ENCODE measurements at places on chromosomes 6 and 20.

DNA sequence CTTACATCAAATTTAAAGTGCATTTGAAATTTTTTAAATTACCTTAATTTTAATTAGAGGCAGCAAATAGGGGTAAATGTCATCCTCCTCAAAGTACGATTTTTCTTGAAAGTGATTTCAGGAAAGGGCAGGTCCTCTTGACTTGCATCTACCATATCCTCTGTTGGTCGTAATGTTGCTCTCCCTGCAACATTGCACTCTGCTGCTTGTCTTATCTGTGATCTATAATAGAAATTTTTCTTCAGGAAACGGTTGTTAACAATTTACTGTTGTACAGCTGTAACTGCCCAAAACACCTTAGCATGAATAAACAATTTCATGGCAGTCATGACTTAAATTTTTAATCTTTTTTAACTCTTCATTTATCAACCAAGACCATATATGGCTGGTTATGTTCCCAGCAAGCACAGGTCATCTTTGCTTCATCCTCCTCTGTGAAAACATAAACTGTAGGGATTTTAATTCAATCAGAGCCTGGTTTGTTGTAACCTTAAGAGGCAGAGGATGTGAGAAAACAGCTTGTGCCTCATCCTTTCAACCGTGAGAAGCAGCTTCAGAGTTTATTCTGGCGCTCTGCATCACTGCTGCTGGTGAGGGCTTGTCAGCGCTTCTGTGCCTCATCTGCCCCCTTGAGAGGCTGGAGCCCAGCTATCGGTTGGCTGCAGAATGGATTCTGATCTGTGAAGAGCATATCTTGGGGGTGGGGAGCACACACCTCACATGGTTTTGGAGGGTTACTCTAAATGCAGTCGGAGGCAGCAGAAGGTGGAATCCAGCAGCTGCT lies 56.0 kb downstream of the CTNNBL1 start:
- no peak for DNase-seq

- DNase-seq, result no peak
These were observed 42.9 kb downstream of the BCAS4 start for GRCh38 chr20:50837532-50838321.

- DNase-seq, result no peak
These were observed 16.2 kb downstream of the GABRR2 start for GRCh38 chr6:89298680-89299465.

- no peak for DNase-seq
These were observed 164.1 kb downstream of the SYNDIG1 start for GRCh38 chr20:24633521-24633920.

DNA sequence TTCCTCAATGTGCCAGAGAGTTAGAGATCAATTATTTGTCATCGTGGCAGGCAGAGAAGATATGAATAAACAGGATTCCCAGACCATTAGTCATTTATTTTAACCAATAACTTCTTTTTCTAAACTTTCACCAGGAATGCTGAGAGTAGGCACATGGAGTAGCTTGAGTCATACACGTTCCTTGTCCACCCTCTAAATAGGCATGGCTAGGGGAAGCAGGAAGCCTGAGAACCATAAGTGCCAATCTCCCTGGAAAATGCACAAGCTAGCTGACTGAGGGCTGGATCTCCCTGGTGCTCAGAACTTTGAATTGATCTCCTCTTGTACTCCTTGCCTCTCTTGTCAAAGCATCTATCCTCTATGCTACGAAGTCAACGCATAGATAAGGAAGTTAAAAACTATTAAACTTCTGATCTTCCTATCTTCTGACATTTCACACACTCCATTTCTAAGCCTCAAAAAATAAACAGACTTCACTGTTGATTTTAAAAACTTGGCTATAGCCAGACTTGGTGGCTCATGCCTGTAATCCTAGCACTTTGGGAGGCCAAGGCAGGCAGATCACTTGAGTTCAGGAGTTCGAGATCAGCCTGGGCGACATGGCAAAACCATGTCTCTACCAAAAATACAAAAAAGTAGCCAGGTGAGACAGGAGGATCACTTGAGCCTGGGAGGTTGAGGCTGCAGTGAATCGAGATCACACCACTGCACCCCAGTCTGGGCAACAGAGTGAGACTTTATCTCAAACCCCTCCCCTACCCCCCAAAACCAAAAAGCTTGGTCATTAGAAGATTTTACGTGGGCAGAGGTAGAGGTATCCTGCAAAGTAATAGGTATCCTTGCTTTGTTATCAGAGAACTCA lies 11.8 kb downstream of the ADTRP start:
- DNase-seq, result no peak

DNA sequence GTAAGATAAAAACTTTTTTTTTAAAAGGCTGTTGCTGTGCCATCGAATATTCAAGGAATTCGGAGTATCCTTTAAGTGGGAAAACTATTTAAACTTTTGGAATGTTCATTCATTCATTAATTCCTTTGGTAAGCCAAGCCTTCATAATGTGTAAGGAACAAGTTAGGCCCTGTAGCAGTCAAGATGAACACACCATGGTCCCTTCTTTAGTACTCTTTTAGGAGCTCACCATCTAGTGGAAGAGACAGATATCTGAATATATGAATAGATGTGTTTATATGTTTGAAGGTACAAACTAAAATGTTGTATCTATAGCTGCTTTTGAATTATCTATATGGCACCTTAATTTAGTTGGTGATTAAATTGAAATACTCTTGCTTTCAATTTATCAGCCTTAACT lies 5.8 kb downstream of the SPO11 start:
- no peak for DNase-seq

DNA sequence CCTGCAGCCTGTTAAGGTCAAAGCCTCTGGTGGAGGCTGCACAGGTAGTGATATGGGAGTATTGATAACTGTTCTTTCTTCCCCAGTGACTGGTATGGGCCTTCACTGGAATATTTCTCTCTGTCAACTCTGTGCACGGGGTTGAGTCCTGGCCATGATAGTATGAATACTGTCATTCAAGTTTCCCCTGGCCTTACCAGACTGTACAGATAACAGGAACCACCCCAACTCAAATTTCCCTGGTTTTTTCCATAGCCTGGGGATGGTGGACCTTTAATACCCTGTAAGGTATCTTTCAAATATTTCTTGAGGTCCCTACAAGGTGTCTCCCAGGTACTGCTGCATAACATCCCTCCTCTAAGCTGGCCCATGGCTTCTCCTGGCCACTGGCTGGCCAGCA lies 51.4 kb upstream of the TNFAIP3 start:
- no peak for DNase-seq

DNA sequence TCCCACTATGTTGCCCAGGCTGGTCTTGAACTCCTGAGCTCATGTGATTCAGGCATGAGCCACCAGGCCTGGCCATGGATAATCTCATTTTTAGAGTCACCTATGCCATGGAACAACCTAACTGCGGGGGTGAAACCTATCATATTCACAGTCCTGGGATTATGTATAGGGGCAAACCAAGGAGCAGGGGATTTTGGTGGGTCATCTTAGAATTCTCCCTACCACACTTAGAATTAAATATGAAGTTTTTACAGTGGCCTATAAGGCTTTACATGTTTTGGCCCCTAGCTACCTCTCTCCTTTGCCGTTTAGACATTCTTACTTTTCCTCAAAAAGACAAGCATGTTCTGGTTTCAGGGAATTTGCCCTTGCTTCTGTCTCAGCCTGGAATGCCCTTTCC lies 20.6 kb upstream of the VEGFA start:
- DNase-seq, result no peak

DNA sequence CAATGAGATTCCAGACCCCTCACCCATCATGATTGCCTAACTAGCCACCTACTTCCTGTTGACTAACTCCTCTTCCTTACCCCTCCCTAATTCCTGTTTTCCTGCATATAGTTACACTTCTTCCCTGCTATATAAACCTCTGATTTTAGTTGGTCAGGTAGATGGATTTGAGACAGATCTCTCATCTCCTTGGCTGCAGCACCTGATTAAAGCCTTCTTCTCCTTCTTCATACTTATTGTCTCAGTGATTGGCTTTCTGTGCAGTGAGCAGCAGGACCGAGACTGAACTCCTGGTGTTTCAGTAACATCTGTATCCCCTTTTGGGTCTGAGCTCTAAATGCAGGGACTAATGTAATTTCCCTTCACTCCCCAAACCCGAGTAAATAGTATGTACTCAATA lies 51.7 kb upstream of the ATXN1 start:
- DNase-seq, result no peak

DNA sequence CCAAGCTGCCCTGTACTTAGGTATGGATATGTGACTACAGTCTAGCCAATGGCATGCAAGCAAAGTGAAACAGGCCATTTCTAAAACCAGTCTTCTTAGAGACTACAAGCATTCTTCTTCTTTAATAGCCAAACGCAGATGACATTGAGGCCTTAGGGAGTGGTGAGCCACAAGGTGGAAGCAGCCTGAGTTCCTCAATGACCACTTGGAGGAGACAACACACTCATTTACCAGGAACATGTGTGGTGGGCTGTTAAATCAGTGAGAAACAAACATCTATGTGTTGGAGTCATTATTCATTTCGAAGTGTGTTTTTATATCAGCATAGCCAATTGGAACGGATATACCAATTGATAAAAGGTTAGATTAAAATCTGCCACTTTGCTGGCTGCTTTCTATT lies 122.0 kb downstream of the GFRAL start:
- no peak for DNase-seq

- DNase-seq, result no peak
These were observed 71.5 kb downstream of the RTN4IP1 start for GRCh38 chr6:106557837-106558236.

DNA sequence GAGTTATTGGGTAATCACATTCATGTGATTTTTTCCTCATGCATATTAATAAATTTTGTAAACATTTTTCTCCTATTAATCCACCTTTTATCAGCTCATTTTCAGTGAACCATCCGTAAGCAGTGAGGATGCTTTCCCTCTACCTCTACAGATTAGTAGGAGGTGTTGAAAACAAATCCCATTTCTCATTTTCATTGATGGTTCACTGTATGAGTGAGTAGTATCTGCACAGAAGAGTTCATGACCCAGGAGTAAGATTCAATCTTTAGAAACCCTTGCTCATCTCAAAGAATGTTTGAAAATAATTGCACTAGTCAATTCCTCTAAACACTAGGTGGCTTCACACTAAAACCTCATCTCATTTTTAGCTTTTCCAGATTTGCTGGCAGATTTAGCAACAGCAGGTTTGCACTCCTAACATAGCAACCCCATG lies 440.0 kb downstream of the HAO1 start:
- no peak for DNase-seq

GRCh38 chr20:54061101-54061881 lies 9.1 kb downstream of the BCAS1 start:
- no peak for DNase-seq

DNA sequence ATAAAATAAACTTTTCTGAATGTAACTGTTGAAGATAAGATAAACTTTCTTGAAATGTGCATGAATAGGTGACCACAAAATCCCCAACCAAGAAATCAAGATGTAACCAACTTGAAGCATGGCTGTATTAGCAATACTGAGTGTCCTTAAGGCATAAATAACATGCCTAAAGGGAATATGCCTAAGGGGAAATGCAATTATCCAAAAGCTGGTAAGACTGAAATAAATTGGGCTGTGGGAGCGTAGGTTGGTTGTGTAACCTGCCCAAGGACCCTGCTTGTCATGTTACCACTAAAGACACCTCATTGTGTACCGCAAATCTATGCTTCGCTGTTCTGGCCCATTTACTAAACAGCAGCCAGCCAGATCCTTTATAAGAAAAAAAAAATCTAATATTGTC lies 200.8 kb upstream of the PDE10A start:
- DNase-seq, result no peak

GRCh38 chr6:56388415-56388755 lies 141.0 kb upstream of the COL21A1 start:
- DNase-seq, result no peak

GRCh38 chr6:90082847-90083246 lies 188.6 kb downstream of the GJA10 start:
- DNase-seq, result no peak
